ENCODE measurements at places on chromosomes 1 and 21.
A peak's percentile ranks its signal among the peaks of the same experiment; 100 is the strongest.

DNA sequence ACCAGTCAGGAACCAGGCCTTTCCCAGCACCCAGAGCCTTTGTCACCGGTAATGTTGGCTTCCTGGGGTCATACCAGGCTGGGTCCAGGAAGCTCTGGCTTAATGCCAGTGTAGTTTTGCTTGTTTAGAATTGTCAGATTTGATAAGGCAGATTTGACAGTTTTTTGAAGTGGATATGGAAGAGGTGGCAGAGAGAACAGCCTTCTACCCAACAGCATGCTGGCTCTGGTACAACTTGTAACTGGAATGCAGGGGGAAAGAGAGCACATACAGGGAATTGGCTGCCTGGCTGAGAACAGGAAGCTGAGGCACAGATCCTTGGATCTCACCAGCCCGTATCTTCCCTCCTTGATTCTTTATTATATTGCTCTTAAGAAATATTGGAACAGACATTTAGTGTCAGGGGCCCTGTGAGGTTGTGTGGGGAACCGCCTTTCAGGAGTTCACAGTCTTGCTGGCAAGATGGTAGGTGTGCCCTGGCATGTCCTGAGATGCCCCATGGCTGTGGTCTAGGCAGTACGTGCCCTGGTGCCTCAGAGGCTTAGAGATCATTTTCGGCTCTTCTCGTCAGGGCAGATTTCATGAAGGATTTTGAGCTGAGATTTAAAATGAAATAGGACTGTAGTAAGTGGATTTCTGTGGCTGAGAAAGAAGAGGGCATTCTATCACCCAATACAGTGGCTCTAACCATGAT is 227.0 kb downstream of the PBX1 start:
- DNase-seq = no peak

- DNase-seq = no peak
These were observed 37.3 kb downstream of the KCNK2 start for GRCh38 chr1:215119719-215120365.

- no peak for DNase-seq
These were observed 124.7 kb downstream of the TYW3 start for GRCh38 chr1:74857676-74858075.

DNA sequence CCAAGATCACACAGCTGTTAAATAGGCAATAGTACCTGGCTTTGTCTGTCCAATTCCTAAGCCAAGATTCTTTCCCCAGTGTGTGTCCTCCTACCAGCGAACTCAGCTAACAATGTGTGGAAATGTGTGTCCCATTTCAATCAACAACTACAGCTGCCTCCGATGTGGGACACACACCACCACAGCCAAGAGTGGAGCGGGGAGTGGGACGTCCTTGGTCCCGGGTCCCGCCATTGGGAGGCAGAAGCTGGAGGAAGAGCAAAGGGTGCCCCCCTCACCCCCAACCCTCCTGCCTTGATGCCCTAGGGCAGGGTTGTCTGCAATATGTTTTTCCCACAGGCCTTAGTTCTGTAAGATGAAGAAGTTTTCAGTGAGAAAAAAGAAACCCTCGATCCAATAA is 265.4 kb upstream of the RAB4A start:
- DNase-seq = no peak

- DNase-seq = no peak
These were observed 16.4 kb downstream of the CDCP2 start for GRCh38 chr1:54136269-54136896.

GRCh38 chr1:227759341-227760300 is 24.4 kb downstream of the SNAP47 start:
- no peak for DNase-seq

GRCh38 chr1:214808845-214809460 is 206.0 kb downstream of the CENPF start:
- peak; percentile 5 for DNase-seq

DNA sequence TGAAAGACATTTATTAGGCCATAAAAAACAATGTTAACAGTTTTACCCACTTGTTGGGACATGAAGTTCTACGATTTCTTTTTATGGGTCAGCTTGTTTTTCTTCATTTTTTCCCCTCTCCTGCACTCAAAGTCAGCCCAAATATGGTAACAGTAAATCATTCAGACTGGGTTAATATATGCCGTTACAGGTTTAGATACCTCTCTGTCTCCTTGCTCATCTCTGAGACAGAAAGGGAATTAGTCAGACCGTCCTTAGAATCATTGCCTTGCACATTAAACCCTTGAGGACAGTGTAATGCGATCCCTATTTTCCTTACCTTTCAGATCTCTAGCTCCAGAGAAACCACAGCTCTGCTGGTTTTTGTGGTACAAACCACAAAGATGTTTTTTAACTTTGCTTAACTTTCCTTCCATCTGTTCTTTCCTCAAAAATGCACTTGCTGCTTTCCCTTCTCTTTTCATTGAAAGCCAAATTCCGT is 613.3 kb downstream of the PLPP3 start:
- peak; percentile 13 for DNase-seq

GRCh38 chr1:58812926-58813325 is 29.1 kb upstream of the JUN start:
- no peak for DNase-seq

DNA sequence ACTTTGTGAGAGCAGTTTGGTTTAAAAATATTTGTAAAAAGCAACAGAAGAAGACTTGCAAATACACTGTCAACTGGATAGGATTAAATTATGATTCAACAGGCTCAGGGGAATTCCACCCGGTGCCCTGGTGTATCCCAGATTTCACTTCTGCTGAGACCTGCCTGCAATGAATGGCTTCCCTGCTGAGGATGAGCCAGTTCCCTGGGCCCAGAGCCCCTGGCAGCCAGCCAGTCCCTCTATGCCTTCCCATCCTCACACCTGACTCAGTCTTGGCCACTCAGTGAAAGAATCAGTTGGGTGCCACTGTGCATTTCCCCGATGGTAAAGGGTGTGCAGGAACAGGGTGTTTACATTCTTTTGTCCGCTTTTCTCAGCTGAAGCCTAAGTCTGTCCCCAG is 64.4 kb downstream of the KCTD3 start:
- DNase-seq = no peak

GRCh38 chr1:180275726-180276125 is 45.7 kb downstream of the LHX4 start:
- DNase-seq = no peak

DNA sequence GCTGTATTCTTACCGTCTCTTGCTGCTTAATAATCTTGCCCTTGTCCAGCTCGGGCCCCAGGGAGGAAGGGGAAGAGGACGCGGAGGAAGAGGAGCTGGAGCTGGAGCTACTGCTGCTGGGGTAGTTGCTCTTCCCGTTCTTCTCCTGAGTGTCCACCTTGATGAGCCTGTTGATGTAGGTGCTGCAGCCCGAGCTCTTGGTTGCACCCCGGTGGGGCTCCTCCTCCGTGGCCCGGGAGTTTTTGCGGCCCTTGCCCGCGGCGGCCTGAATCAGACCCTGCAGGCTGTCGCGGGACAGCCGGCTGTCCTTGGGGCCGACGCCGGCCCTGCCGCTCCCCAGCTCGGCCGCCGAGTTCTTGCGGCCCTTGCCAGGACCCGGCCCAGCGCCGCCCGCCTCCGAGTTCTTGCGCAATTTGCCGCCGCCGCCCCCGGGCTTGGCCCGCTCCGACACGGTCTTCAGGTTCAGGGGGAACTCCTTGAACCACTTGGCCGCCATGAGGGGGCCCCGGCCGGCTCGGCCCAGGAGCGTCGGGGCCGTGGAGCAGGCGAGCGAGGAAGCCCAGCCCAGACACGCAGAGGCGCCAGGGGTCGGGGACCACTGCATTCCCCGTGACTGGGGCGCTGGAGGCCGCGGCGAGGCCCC is 475 bp upstream of the TDRD10 start:
- peak; percentile 20 for DNase-seq

DNA sequence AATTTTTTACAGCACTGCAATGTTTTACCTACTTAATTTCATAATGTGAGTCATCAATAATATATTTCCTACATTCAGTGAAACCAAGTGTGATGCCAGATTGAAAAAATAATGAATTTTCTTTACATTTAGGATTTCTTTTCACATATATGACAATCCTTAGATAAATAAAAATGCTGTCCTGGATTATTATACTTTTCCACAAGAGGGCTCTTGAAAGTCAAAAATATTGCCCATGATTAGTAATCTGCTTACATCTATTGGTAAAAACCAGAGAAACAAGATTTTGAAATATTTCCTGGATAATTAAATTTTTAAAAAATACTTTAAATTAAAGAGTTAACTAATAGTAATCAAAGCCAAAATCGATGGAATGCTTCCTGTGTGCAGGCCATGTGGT is 86.8 kb upstream of the PLPPR4 start:
- DNase-seq = no peak

DNA sequence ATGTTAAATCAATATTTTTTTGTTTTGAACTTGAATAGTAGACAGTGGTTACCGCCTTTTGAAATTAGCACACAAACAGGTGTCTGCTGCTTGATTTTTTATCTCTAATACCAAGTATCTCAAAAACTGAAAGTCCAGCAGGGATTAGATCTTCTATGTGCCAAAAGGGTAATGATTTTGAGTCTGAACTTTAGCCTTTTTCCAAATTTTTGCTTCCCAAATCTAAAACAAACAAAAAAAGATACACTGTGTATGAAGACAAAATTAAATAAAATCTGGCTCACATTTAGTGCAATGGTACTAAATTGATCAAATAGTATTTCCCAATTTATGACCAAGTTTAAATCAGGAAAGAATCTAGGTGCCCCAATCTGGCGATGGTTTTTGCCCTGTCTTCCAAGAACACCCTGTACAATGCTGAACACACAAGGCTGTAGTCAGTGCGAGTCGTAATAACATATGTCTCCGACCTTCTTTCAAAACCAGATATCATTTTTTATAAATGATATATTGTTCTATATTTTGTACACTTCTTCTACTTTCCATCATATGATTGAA is 40.5 kb downstream of the PLPPR4 start:
- no peak for DNase-seq

DNA sequence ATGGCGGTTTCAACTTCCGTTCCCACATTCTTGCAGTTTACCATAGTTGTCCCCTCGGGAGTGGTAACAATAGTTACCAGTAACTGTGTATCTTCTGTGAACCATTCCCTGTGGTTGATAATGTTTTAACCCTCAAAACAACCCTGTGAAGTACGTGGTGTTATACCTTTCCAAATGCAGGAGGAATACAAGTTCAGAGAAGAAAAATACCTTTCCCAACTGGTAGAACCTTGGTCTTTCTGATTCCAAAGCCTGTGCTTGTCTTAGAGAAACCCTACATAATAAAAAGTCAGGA is 789 bp downstream of the BTF3L4 start:
- no peak for DNase-seq

DNA sequence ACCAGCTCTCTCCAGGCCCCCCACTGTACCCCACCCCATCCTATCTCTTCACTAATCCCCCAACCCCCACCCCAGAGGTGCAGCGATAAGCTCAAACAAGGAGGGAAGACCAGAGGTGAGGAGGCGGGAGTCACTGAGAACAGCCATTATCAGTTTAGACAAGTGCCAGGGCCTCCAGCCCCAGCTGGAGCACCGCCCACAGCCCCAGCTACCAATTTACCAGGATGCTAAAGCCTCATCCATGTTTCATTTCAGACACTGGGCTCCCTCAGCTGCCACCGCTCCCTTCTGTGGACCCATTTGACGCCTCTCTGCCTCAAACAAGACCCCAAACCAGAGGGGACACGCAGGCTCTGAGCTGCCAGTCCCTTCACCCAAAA is 80.6 kb downstream of the DISP3 start:
- DNase-seq = no peak

- peak; percentile 57 for DNase-seq
These were observed 63.2 kb downstream of the IER5 start for GRCh38 chr1:181151378-181152326.

- DNase-seq = no peak
These were observed 18.5 kb upstream of the GREM2 start for GRCh38 chr1:240630409-240630808.

- no peak for DNase-seq
These were observed at the start of gene TMEM125 for GRCh38 chr1:43269627-43270375. TSS of gene TMEM125 (plus strand) at chr1:43269983. CDS start at chr1:43272723, 2,740 bp downstream.

DNA sequence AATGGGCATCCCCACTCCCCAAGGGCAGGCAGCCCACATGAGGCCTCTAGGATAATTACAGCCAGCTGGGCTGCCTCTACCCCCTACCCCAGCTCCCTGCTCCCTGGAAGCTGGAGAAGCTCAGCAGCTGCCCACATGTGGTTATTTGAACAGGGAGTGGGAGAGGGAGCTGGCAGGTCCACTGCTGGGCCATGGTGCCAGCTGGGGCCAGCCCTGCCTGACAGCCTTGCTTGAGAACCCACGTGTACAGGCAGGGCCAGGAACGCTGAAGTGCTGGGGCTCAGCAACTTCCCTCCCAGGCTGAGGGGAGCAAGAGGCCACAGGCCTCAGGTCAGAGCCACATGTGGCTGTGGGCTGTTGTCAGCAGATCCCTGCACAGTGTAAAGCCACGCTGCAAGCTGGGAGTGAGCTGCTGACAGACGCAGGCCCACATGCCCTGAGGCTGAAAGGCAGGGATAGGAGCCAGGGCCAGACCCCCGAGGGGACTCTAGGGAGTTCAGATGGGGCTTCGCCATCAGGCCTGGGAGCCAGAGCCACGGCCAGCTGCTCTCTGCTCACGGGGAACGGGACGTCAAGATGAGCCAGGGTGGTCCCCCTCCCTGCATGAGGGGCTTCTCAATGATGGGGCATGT is 129.0 kb downstream of the SYF2 start:
- DNase-seq = no peak

DNA sequence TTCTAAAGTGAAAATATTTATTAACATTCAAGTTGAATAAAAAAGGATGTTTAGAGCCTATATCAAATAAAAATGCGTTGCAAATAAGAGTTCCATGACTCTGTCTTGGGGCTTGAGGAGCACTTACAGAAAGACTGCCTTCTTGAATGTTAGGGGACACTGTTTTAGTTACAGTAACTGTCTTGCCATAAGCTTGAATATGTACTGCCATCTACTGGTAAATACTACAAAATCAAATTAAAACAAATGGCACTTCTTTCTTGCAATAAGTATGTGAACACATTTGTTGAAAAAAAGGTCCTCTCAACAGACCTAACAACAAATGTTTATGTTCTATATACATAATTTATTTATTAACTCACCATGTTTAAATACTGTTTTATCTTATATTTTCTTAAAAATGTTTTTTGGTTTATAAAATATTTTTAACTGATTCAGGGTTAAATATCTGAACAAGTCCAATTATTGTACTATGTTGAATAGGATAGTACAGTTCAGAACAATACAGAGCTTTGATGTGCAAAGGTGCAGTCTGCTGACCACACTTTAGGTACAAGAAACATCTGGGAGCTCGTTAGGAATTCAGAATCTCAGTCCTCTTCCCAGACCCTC is 199.5 kb downstream of the LRRIQ3 start:
- DNase-seq = peak; percentile 48

- no peak for DNase-seq
These were observed 2.5 kb downstream of the S1PR1 start for GRCh38 chr1:101239095-101240040.

DNA sequence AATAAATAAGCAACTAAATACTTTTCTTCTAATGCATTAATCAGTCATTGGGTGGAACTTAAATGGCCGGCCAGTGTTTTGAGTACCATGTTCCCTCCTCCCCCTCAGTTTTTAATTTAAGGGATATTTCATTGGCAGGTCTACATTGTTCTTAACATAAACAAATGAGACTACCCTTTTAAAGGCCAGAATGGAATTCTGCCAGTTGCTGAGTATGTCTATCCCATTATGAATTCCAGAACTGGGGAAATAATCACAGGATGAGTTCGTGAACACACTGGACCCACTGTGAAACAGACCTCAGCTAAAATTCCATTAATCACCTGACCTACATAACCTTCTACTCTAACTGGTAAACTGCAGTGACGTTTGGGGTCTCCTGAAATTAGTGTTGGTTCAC is 305.5 kb upstream of the PKN2 start:
- no peak for DNase-seq

GRCh38 chr1:14599183-14599791 is 802 bp downstream of the KAZN start:
- DNase-seq = peak; percentile 9

GRCh38 chr1:22117238-22117637 is 25.7 kb downstream of the WNT4 start:
- no peak for DNase-seq

Measured in KBM-7 (cell line).